ENCODE measurements at places on chromosomes 12 and 14.

GRCh38 chr12:1311145-1311544, 283.2 kb downstream of the FBXL14 start:
- H3K27ac ChIP-seq = no peak overlapping the region
- no peak for DNase-seq
- H3K27me3 ChIP-seq = no peaks in the 10 kb centered on the region
- H3K4me3 ChIP-seq = no peak overlapping the region

- DNase-seq = no peak
- no peaks in the 10 kb centered on the region for H3K36me3 ChIP-seq
- no peak overlapping the region for H3K4me3 ChIP-seq
- no peak overlapping the region for H3K27ac ChIP-seq
- H3K27me3 ChIP-seq = no peaks in the 10 kb centered on the region
- no peaks in the 10 kb centered on the region for H3K4me1 ChIP-seq
Observed at GRCh38 chr12:47020211-47020821, 59.1 kb upstream of the PCED1B start.

- H3K36me3 ChIP-seq = no peaks in the 10 kb centered on the region
- H3K4me3 ChIP-seq = no peak overlapping the region
- H3K27ac ChIP-seq = no peak overlapping the region
- no peaks in the 10 kb centered on the region for H3K27me3 ChIP-seq
- DNase-seq = no peak
Observed at GRCh38 chr14:61891810-61892209, 129.6 kb downstream of the SNAPC1 start.

DNA sequence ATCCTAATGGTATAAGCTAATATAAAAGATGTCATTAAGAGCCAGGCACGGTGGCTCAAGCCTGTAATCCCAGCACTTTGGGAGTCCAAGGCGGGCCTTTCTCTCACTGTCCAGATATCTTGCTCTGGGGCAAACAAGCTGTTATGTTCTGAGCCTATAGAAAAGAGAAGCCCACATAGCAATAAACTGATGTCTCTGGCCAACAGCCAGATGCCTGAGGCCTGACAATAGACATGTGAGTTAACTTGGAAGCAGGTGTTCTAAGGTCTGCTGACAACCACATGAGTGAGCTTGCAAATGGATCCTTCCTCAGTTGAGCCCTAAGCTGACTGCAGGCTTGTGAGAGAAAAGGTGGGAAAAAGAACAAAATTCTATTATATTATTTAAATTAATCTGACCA, 25.0 kb downstream of the YAF2 start:
- H3K4me3 ChIP-seq = no peak overlapping the region
- H3K36me3 ChIP-seq = no peaks in the 10 kb centered on the region
- H3K27ac ChIP-seq = no peak overlapping the region
- no peaks in the 10 kb centered on the region for H3K4me1 ChIP-seq
- H3K27me3 ChIP-seq = no peaks in the 10 kb centered on the region

- no peak overlapping the region for H3K4me3 ChIP-seq
- H3K27me3 ChIP-seq = no peaks in the 10 kb centered on the region
- DNase-seq = no peak
- no peaks in the 10 kb centered on the region for H3K4me1 ChIP-seq
- H3K27ac ChIP-seq = no peak overlapping the region
Observed at GRCh38 chr12:44015333-44015941, 179.6 kb downstream of the TMEM117 start.

- H3K36me3 ChIP-seq = no peaks in the 10 kb centered on the region
- H3K27ac ChIP-seq = no peak overlapping the region
- no peaks in the 10 kb centered on the region for H3K27me3 ChIP-seq
- H3K4me3 ChIP-seq = no peak overlapping the region
Observed at GRCh38 chr12:94070520-94070919, 77.9 kb upstream of the PLXNC1 start.

DNA sequence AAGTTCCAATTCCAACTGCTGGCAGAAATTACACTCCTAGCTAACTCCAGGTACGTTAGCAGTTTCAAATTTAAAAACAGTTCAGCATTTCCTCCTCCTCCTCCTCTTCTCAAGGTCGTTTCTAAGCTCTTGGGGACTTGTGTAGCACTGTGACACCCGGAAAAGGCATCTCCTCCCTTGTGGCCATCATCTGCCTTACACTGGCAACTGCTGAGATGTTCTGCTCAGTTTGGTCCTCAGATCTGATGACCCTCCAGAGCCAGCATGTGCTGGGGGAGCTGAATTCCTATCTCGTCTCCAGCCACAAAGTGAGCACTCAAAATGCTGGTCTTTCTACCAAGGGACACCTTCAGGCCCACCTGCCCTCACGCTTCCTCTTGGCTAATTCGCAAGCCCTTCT, 43.5 kb upstream of the CDKN3 start:
- H3K36me3 ChIP-seq = no peaks in the 10 kb centered on the region

GRCh38 chr14:89787525-89787924, 167.0 kb downstream of the EFCAB11 start:
- no peaks in the 10 kb centered on the region for H3K4me1 ChIP-seq
- no peaks in the 10 kb centered on the region for H3K36me3 ChIP-seq
- H3K27ac ChIP-seq = no peak overlapping the region
- no peak overlapping the region for H3K4me3 ChIP-seq
- H3K27me3 ChIP-seq = no peaks in the 10 kb centered on the region

- no peaks in the 10 kb centered on the region for H3K36me3 ChIP-seq
- H3K4me1 ChIP-seq = no peaks in the 10 kb centered on the region
- H3K4me3 ChIP-seq = no peak overlapping the region
- DNase-seq = no peak
- H3K27ac ChIP-seq = no peak overlapping the region
Observed at GRCh38 chr12:88185988-88186387, 43.9 kb downstream of the TMTC3 start.

DNA sequence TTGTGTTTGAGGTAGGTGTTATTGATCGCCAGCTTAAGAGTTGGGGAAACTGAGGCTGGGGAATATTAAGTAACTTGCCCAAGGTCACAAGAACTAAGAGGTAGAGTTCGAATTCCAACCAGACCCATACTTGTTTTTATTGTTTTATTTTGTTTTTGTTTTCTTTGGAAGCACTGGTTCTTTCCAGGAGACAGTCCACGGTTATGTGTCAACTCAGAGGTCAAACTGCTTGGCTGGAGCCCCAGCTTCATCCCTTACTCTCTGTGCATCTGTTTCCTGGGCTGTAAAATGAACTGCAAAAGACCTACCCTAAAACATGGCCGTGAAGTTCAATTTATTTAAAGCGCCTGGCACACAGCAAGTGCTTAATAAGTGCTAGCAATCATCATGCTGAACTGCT, 74.4 kb upstream of the MAP1LC3B2 start:
- no peak for DNase-seq
- H3K36me3 ChIP-seq = no peaks in the 10 kb centered on the region
- no peak overlapping the region for H3K27ac ChIP-seq
- no peaks in the 10 kb centered on the region for H3K27me3 ChIP-seq
- H3K4me3 ChIP-seq = no peak overlapping the region
- no peaks in the 10 kb centered on the region for H3K4me1 ChIP-seq

- no peaks in the 10 kb centered on the region for H3K36me3 ChIP-seq
- no peak overlapping the region for H3K4me3 ChIP-seq
- no peaks in the 10 kb centered on the region for H3K4me1 ChIP-seq
Observed at GRCh38 chr12:18868717-18869116, 130.8 kb downstream of the CAPZA3 start.

DNA sequence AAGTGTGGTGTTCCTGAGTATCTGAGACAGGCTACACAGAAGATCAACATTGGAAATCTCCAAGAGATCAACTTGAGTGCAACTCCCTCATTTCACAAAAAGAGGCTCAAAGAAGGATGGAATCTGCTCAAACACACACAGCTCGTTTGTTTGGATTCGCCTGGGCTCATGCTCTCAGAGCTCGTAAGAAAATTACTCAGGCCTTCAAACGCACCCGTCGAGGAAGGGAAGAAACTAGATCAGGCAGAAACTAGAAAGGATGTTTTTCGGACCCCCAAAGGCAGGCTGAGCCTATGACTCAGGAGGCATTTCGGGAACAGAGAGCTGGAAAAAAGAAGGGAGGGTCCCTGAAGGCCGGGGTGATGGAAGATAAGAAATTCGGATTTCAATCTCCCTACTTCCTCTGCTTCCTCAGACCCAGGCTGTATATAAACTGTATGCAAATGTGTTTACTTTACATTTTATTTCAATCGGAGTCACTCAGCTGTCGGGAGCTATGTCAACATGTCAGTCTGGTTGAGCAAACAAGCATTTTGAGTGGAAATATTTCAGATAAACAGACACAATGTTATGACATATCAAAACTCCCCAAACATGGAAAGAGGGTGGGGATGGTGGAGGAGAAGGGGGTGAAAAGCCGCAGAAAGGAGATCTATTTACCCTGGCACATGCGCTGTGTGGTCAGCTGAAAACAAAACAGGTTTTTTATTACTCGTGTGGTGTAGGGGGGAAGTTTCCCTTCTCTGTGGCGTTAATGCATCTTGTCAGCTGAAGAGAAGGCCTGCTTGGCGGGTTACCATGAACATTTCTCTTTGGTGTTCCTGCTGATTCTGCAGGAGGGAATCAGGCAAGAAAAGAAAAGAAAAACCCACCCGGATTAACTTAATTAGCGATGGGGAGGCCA, 129.1 kb upstream of the TBX3 start:
- DNase-seq = no peak
- no peak overlapping the region for H3K4me3 ChIP-seq
- peak overlapping the region; percentile 22 for H3K27ac ChIP-seq
- H3K4me1 ChIP-seq = no peaks in the 10 kb centered on the region

- H3K27ac ChIP-seq = no peak overlapping the region
- H3K4me3 ChIP-seq = no peak overlapping the region
- DNase-seq = no peak
- no peaks in the 10 kb centered on the region for H3K36me3 ChIP-seq
- no peaks in the 10 kb centered on the region for H3K4me1 ChIP-seq
- no peaks in the 10 kb centered on the region for H3K27me3 ChIP-seq
Observed at GRCh38 chr12:69039911-69040310, 106.9 kb upstream of the CPM start.

- DNase-seq = no peak
- no peaks in the 10 kb centered on the region for H3K36me3 ChIP-seq
- H3K4me1 ChIP-seq = no peaks in the 10 kb centered on the region
- no peaks in the 10 kb centered on the region for H3K27me3 ChIP-seq
- no peak overlapping the region for H3K4me3 ChIP-seq
Observed at GRCh38 chr12:39272871-39273655, 169.9 kb downstream of the KIF21A start.

DNA sequence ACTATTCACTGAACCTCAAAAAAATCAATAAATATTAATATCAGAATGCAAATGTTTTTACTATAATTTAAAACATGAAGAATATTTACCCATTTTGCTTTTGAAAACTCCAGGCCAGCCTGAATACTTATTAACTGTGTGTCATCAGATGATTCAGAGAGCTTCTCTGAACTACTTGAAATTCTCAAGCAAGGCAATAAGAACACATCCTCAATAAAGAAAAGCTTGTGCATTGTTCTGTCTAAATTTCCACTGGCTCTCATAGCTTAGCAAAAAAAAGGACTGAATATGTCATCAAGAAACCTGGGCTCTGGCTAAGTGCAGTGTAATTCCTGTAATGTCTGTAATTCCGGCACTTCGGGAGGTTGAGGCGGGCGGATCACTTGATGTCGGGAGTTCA, 194.1 kb downstream of the BTG1 start:
- H3K4me1 ChIP-seq = no peaks in the 10 kb centered on the region
- no peak overlapping the region for H3K27ac ChIP-seq
- no peaks in the 10 kb centered on the region for H3K27me3 ChIP-seq
- no peak overlapping the region for H3K4me3 ChIP-seq
- no peak for DNase-seq
- H3K36me3 ChIP-seq = no peaks in the 10 kb centered on the region

DNA sequence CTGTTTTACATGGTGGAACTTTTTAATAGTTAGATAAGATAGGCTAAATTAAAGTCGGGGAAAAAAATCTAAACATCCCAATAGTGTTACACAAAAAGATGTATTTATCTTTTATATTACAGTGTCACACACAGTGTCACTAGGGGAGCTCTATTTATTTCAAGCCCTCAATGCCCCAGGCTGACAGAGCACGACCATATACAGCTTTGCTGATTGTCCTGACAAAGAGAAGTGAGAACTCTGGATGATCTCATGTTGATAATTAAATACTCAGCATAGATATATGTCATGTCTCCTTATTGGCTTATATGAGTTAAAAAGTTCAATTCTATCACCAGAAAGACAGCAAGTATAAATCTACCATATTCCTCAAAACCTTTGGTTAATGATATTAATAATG, 594.3 kb downstream of the LRFN5 start:
- H3K27ac ChIP-seq = no peak overlapping the region
- no peak for DNase-seq
- H3K4me3 ChIP-seq = no peak overlapping the region
- no peaks in the 10 kb centered on the region for H3K36me3 ChIP-seq
- no peaks in the 10 kb centered on the region for H3K4me1 ChIP-seq
- H3K27me3 ChIP-seq = no peaks in the 10 kb centered on the region

DNA sequence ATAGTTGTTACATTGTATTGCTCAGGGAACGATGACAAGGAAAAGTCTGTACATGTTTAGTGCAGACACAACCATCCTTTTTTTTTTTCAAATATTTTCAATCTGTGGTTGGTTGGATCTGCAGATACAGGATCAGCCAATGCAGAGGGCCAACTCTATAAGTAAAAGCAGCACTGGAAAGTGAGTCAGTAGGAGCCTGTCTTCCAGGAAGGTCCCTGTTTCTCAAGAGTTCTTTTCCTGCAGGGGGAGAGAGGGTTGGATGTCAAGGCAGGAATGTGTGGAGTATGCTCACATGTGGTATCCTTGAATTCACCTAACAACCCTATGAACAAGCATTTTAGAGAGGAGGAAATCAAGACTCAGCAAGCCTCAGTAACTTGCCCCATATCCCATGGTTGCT, 409.1 kb downstream of the NPAS3 start:
- H3K36me3 ChIP-seq = no peaks in the 10 kb centered on the region
- H3K27me3 ChIP-seq = no peaks in the 10 kb centered on the region
- no peak overlapping the region for H3K27ac ChIP-seq
- DNase-seq = no peak
- H3K4me3 ChIP-seq = no peak overlapping the region
- no peaks in the 10 kb centered on the region for H3K4me1 ChIP-seq

- H3K27ac ChIP-seq = no peak overlapping the region
- H3K36me3 ChIP-seq = peaks cover 8% of the 10 kb centered on the region
- peaks cover 16% of the 10 kb centered on the region for H3K4me1 ChIP-seq
- H3K4me3 ChIP-seq = no peak overlapping the region
- H3K27me3 ChIP-seq = no peaks in the 10 kb centered on the region
Observed at GRCh38 chr14:63952053-63952932, 99.5 kb downstream of the SYNE2 start.

- no peaks in the 10 kb centered on the region for H3K36me3 ChIP-seq
- H3K4me3 ChIP-seq = no peak overlapping the region
- no peaks in the 10 kb centered on the region for H3K27me3 ChIP-seq
- no peak overlapping the region for H3K27ac ChIP-seq
- no peak for DNase-seq
Observed at GRCh38 chr12:50556273-50556672, 51.5 kb downstream of the DIP2B start.

DNA sequence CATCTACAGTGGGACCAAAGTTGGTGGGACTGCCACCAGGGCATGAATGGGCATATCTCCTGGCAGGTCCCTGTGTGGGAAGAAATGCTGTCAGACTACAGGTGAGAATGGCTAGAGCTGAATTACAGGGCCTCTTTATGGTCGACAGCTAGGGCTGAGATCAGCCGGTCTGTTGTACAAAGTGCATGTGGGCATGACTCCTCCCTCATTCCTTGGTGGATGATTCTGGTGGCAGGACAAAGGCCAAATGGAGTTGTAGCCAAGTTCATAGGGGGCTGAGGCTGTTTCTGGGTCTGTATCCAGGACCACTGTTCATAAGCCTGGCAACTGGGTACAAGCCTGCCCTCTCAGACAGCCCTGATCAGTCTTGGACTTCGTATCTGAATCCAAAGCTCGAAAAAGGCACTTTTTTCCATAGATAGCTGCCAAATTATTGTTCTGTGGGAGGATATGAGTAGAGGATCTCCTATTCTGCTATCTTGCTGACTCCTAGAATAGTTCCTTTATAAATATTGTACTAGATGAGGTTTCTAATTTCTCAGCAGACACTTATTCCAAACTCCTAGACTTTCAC, 460.8 kb downstream of the TMEM117 start:
- H3K27me3 ChIP-seq = no peaks in the 10 kb centered on the region
- no peaks in the 10 kb centered on the region for H3K4me1 ChIP-seq
- H3K36me3 ChIP-seq = no peaks in the 10 kb centered on the region
- no peak for DNase-seq
